Vein endothelial cell (primary cell): ENCODE measurements at places on chromosomes 16 and 17. TPM values are rescaled to one million over a fixed set of nuclear protein-coding genes. Genes with fewer than 3 reads are reported as not detected.

GRIN2A gene
- total RNA-seq: not detected in 2 replicates

NHLRC4 gene
- total RNA-seq: 2.4 and 2.9 TPM in 2 replicates

COX6A2 gene
- total RNA-seq: not detected in 2 replicates

BRICD5 gene
- 0.98 and 2.1 TPM in 2 replicates for total RNA-seq

KCTD19 gene
- total RNA-seq: under 0.01 and 0.33 TPM in 2 replicates

MYLK3 gene
- 0.10 and 0.33 TPM in 2 replicates for total RNA-seq
